Pons (tissue), 1 donor: ENCODE measurements at places on chromosomes 4 and X.
A peak's percentile ranks its signal among the peaks of the same experiment; 100 is the strongest.

DNA sequence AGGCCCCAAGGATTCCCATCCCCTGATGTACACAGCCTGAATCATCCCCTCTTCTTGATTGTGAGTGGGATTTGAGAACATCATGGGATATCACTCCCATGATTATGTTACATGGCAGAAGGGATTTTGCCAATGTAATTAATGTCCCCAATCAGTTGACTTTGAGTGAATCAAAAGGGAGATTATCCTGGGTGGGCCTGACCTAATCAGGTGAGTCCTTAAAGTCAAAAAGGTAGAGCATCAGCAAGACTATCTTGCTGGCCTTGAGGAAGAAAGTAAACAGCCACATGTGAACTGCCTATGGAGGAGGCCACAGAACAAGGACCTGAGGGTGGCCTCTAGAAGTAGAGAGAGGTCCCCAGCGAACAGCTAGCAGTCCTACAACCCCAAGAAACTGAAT lies 203.1 kb upstream of the ATP6AP2 start:
- DNase-seq, result no peak

DNA sequence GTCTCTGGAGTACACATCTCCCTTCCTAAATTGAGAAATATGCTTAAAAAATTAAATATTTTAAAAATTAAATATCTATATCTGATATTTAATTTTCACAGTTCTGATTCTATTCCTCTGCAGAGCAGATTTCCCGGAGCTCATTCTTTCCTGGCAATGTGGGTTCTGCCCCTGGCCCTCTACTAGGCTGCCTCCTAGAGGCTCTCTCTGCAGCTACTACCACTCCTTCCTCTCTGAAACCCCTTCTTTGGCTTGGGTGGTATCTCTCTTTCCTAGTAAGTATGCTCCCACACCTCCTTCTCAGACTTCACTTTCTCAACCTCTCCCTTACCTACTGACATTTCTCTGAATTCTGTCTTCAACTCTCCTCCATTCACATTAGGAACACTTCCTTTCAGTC lies 45.3 kb downstream of the RPGR start:
- peak; percentile 5 for DNase-seq

GRCh38 chr4:123233136-123233768 lies 163.3 kb upstream of the SPRY1 start:
- no peak for DNase-seq

DNA sequence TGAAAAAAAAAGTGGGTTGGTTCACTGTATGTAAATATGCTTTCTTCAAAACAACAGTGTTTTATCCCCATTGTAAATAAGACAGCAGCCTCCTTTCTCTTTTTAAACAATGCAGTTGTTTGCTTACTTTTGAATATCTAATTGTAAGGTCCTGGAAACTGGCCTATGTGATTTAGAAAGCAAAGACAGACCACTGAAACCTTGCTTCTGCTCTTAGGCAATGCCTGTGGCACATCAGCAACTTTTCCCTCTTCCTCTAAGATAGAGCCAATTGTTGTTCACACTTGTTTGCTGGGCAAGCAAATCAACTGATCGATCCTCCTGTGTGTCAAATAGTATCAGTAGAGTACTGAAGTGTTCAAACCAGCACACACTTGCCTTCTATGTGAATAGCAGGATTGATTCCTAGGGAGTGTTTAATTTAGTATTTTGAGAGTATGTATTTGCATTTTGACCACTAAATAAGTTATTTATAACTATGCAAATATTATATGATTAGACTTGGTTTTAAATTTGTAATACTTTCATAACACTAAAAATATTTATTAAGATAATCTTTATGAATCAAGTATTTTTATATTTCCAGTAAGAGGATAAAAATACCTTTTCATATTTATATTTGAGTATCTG lies 55.4 kb upstream of the GRPR start:
- peak; percentile 3 for DNase-seq

- DNase-seq, result no peak
Measured at GRCh38 chrX:133610056-133610455, 194.8 kb upstream of the GPC4 start.

GRCh38 chrX:70087857-70088630 lies 25.8 kb downstream of the OTUD6A start:
- no peak for DNase-seq

DNA sequence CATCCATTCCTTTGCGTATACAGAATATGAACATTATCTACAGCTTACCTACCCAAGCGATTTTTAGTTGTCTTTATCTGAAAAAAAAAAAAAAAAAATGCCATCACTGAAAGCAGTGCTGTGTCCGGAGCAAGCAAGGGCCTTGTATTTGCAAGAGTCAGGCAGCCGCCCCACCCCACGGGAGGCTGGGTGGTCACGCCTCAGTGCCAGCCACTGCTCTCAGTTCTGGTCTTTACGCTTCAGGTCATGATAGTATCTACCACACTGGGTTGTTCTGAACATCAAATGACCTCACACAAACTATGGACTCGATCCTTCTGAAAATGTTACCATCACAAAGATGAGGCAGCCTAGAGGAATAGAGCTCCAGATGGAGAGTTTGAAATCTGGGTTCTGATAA lies 62.7 kb upstream of the HELT start:
- no peak for DNase-seq

DNA sequence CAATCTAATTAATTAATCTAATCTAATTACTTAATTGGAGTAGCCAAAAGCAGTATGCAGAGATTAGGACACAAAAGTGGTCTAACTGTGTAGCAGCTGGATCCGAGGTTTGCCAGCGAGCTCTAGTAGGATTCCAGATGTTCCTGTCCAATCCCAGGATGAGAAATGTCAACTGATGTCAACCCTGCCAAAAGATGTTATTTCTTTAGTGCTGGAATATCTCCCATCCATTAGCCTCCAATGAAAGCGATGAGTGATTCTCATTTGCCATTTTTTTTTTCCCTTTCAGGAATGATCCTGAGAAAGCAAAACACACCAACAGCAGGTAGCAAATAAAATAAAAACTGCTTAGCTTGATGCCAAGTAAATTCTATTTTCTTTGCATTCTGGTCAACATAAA lies 372.9 kb downstream of the STIM2 start:
- DNase-seq, result no peak
